ENCODE measurements at places on chromosomes 7 and 10. TPM values are rescaled to one million over a fixed set of nuclear protein-coding genes. Genes with fewer than 3 reads are reported as not detected.
A peak's percentile ranks its signal among the peaks of the same experiment; 100 is the strongest.

DNA sequence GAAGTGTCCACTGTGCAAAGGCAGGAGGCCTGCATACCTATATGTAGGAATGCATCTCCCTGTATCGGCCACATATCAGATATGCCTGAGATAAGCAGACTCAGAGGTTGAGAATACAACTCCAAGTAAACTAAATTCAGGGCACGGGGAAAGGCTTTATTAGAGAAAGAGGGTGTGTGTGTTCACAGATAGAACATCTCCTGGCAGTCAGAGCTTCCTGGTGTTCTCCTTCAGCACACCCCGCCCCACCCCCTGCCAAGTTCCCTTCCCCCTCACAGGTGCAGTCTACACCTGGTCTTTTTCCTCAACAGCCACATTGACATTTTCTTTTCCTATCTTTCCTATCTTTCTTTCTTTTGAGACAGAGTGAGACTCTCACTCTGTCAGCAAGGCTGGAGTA is 17.1 kb downstream of the GBX1 start:
- H3K27ac ChIP-seq, result no peak overlapping the region
- H3K27me3 ChIP-seq, result no peaks in the 10 kb centered on the region
- no peaks in the 10 kb centered on the region for H3K36me3 ChIP-seq
- no peak for DNase-seq
- H3K4me1 ChIP-seq, result no peaks in the 10 kb centered on the region

DNA sequence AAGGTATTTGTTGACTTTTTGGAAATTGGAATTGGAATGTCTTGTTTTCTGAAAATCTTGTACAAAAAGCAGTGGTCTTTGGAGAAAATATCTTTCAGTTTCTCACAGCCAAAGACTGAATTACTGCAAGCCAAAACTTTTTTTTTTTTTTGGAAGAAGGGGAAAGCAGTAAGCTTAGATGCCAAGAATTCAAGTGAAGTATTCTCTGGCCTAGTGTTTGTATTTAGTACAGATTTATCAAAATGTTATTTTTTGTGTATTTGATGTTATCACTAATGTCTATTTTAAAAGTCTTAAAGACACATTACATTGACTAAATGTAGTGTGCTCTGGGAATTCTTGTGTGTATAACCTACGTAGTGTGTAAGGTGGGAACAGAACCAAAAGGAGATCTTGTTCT is 6.2 kb downstream of the TET1 start:
- H3K27ac ChIP-seq, result no peak overlapping the region
- DNase-seq, result no peak
- no peak overlapping the region for H3K4me3 ChIP-seq
- no peaks in the 10 kb centered on the region for H3K27me3 ChIP-seq
- H3K4me1 ChIP-seq, result no peaks in the 10 kb centered on the region
- no peaks in the 10 kb centered on the region for H3K36me3 ChIP-seq

STARD3NL gene
- total RNA-seq, result 27.6 TPM

GRID2IP gene
- total RNA-seq, result 0.35 TPM

- no peaks in the 10 kb centered on the region for H3K36me3 ChIP-seq
- no peak overlapping the region for H3K4me3 ChIP-seq
- H3K4me1 ChIP-seq, result no peaks in the 10 kb centered on the region
- no peak for DNase-seq
- H3K27me3 ChIP-seq, result no peaks in the 10 kb centered on the region
Measured at GRCh38 chr7:8765374-8765773, 332.0 kb downstream of the NXPH1 start.

DNA sequence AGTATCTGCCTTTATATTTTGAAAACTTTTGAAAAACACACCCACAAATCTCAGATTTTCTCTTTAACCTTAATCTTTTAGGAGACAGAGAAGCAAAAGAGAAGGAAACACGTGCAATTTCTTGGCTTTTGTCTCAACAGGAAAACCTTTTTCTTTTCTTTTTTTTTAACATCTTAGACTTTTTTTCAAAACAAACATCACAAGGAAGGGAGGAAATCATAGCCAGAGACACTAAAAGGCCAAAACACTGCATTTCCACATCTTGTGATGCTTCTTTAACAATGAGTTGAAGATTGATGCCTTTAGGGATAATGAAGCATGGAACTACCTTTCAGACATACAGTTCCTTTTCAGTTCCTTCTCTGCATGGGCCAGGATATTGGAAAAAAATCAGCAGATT is 136.6 kb upstream of the NRBF2 start:
- H3K27ac ChIP-seq, result no peak overlapping the region
- H3K4me1 ChIP-seq, result peaks cover 9% of the 10 kb centered on the region
- H3K36me3 ChIP-seq, result no peaks in the 10 kb centered on the region
- no peak overlapping the region for H3K4me3 ChIP-seq
- no peaks in the 10 kb centered on the region for H3K27me3 ChIP-seq

DNA sequence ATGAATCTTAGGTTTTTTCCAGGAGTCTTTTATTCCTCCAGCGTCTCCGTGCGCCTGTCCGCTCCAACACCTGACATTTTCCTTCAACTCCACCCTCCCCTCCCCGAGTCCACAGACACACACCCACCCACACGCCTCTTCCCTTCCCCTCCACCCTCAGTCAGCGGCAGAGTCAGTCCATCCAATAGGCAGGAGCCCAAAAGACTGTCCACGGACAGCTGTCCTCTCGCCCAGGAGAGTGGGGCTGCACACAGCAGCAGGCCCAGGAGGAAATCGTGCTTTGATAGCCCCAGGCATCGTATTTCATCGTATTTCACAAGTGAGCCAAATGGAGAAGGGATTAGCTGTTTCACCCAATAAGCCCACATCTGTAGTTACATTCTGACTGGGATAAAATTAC is 285.1 kb downstream of the ZEB1 start:
- no peaks in the 10 kb centered on the region for H3K27me3 ChIP-seq
- H3K27ac ChIP-seq, result peak overlapping the region; percentile 85
- peaks cover 16% of the 10 kb centered on the region for H3K4me1 ChIP-seq
- no peaks in the 10 kb centered on the region for H3K36me3 ChIP-seq
- no peak for DNase-seq

DNA sequence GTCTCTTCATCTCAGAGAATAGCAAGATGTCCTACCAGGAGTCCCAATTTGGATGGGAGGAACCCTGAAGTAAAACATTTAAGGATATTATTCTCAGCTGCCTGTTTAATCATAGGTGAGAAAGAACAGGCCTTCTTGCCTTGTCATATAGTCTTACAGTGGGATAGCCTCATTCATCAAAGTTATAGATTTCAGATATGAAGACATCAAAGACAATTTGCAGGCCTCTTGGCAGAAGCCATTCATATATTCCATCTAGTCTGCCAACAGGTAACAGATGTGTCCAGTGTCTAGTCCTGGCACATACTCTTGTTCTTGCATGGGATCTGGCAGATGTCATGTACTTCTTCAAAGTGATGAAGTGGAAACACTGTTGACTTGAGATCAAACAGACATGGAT is 601.3 kb upstream of the GHITM start:
- H3K27ac ChIP-seq, result no peak overlapping the region
- H3K27me3 ChIP-seq, result no peaks in the 10 kb centered on the region
- H3K4me1 ChIP-seq, result no peaks in the 10 kb centered on the region
- no peak overlapping the region for H3K4me3 ChIP-seq
- DNase-seq, result no peak

GRCh38 chr7:25759748-25760147 is 392.2 kb upstream of the NFE2L3 start:
- peaks cover 5% of the 10 kb centered on the region for H3K4me1 ChIP-seq
- H3K27me3 ChIP-seq, result no peaks in the 10 kb centered on the region
- H3K36me3 ChIP-seq, result no peaks in the 10 kb centered on the region
- H3K4me3 ChIP-seq, result no peak overlapping the region
- peak overlapping the region; percentile 49 for H3K27ac ChIP-seq

DNA sequence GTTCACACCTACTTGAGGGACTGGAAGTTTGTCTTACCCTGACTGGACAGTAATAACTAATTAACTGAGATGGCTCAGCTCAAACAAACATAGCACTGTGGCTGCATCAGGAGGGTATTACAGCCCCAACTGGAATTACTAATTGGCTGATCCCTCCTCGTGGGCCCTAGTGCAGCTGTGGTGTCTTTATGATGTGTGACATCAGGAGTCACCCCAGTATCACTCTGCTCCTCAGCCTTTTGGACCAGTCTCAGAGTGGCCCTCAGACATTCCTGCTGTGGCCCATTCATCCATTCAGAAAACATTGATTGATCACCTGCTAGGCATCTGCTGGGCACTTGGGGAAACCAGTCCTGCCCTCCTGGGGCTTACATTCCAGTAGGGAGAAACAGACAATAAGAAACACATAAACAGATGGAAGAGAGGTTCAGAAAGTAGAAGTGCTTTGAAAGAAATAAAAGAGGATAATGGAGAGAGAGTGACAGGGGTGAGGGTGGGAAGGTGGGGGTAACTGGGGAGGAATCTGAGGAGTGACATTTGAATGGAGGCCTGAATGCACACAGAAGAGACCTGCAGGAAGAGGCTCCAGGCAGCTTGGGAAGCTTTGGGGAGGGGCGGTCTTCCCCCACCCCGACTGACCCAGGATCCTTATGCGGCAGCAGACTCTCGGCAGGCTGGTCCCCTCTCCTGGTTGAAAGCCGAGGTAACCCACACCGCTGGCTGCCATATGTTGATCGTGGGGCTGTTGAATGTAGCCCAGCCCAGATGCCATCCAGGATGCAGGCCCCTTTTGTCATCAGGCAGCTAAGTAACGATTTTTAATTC is 113.1 kb downstream of the C10orf105 start:
- no peak for DNase-seq
- H3K27me3 ChIP-seq, result no peaks in the 10 kb centered on the region
- H3K4me3 ChIP-seq, result no peak overlapping the region
- H3K27ac ChIP-seq, result no peak overlapping the region

GRCh38 chr10:16843252-16843870 is 26.1 kb upstream of the RSU1 start:
- no peak overlapping the region for H3K4me3 ChIP-seq
- no peak overlapping the region for H3K27ac ChIP-seq
- no peak for DNase-seq
- H3K36me3 ChIP-seq, result no peaks in the 10 kb centered on the region
- H3K4me1 ChIP-seq, result peaks cover 6% of the 10 kb centered on the region
- no peaks in the 10 kb centered on the region for H3K27me3 ChIP-seq

POLD2 gene
- 38.7 TPM for total RNA-seq

MYL7 gene
- not detected for total RNA-seq

DNA sequence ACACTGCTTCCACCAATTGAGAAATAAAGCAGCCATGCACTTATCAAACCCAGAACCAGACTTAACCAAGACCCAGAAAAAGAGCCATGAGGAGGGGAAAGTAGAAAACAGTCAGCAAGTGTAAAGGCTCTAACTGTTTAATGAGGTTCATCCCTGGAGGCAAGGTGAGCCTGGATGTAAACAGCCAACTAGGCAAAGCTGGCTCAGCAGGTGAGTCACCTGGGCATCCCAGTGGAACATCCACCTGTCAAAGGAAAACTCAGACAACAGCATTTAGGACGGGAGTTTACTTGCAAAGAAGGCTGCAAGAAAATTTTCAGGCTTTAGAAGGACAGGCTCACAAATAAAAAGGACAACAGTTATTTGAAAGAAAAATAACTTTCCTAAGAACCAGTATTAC is 153.0 kb downstream of the SNX13 start:
- H3K27me3 ChIP-seq, result no peaks in the 10 kb centered on the region
- no peak overlapping the region for H3K27ac ChIP-seq
- no peak overlapping the region for H3K4me3 ChIP-seq
- H3K36me3 ChIP-seq, result no peaks in the 10 kb centered on the region

DNA sequence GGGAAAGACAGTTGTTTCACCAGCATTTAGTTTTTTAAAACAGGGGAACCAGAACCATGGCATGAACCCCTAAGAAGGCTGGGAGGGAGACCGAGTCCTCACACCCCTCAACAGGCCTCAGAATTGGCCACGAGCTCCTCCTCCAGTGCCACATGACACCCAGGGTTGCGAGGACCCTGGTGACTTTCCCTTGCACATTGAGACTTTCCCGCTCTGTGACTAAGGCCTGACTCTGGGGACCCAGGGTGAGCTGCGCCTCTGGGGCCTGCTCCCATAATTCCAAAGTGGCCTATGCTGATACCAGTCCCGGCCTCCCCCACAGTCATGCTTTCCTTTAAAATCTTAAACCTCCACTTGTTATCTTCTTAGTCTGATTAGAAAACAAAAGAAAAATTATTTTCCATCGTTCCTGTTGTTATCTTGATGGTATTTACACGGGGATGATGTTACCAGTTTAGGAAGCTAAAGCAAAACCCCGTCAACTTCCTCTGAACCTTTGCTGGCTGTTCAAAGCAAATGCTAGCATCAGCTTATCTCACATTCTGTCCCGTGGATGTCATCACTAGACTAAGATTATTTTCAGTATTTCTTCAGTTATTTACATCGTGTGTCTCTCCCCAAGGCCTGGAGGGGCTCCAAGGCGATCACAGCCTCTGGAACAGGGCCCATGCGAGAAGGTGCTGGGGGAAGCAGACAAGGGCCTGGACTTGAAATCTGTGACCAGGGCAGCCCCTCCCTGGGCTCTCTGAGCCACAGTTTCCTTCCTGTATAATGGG is 42.1 kb downstream of the FAM53B start:
- peaks cover 35% of the 10 kb centered on the region for H3K4me1 ChIP-seq
- no peaks in the 10 kb centered on the region for H3K27me3 ChIP-seq
- DNase-seq, result no peak
- peak overlapping the region; percentile 40 for H3K27ac ChIP-seq

ARL4A gene
- 21.0 TPM for total RNA-seq

TRPV5 gene
- total RNA-seq, result not detected

TACR2 gene
- total RNA-seq, result 0.27 TPM

DNA sequence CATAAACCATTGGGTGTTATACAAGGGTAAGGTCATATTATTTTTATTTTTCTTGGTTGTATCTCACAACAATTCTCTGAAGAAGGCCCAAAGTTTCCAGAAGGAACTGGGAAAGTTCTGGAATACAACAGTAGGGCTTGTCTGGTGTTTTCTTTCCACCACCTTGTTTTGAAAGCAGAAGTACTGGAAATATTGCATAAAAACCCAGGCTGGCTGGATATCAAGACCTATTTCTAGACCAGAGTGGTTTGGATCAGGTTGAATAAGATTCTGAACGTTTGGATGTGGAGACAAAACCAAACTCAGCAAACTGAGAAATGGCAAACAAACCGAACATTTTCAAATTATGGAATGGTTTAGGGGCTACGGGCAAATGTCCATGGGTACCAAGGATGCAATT is 182.6 kb upstream of the FZD8 start:
- DNase-seq, result no peak
- no peaks in the 10 kb centered on the region for H3K27me3 ChIP-seq
- H3K36me3 ChIP-seq, result no peaks in the 10 kb centered on the region
- H3K27ac ChIP-seq, result peak overlapping the region; percentile 33
- H3K4me3 ChIP-seq, result no peak overlapping the region

DNA sequence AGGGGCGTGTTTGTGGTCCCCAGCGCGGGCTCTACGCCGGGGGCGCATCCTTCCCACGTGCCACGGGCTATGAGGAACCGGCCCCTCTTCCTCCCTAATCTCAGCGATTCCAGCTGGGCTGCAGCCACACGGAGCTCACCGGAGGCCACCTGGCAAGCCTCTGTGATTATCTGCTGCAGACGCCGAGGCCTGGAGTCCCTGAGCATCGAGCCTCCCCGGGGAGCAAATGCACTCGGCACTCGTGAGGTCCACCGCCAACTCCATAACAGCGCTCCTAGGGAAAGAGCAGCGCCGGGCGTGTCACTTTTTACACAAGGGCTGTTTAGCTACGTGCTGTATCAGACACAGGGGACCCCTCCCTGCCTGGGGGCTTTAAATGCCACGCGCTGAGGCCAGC is 101.2 kb downstream of the DYNC2I1 start:
- peak overlapping the region; percentile 34 for H3K4me3 ChIP-seq
- no peaks in the 10 kb centered on the region for H3K4me1 ChIP-seq
- no peak for DNase-seq

- peaks cover 30% of the 10 kb centered on the region for H3K36me3 ChIP-seq
- H3K27ac ChIP-seq, result no peak overlapping the region
- no peaks in the 10 kb centered on the region for H3K4me1 ChIP-seq
- H3K27me3 ChIP-seq, result no peaks in the 10 kb centered on the region
- no peak for DNase-seq
- H3K4me3 ChIP-seq, result no peak overlapping the region
Measured at GRCh38 chr10:68348265-68348741, 15.6 kb upstream of the PBLD start.

All from thoracic aorta (tissue), 2 donors.